Osteoblast (primary cell): ENCODE measurements at places on chromosomes 16 and 17. TPM values are rescaled to one million over a fixed set of nuclear protein-coding genes. Genes with fewer than 3 reads are reported as not detected.
A peak's percentile ranks its signal among the peaks of the same experiment; 100 is the strongest.

The MC1R gene
- total RNA-seq, result 4.7 and 5.1 TPM in 2 replicates

- no peak overlapping the region for H3K4me3 ChIP-seq
- peaks cover 34% of the 10 kb centered on the region for H3K36me3 ChIP-seq
- no peaks in the 10 kb centered on the region for H3K4me1 ChIP-seq
- H3K27ac ChIP-seq, result no peak overlapping the region
- DNase-seq, result no peak
Measured at GRCh38 chr17:7673239-7673638, 14.1 kb downstream of the TP53 start.

DNA sequence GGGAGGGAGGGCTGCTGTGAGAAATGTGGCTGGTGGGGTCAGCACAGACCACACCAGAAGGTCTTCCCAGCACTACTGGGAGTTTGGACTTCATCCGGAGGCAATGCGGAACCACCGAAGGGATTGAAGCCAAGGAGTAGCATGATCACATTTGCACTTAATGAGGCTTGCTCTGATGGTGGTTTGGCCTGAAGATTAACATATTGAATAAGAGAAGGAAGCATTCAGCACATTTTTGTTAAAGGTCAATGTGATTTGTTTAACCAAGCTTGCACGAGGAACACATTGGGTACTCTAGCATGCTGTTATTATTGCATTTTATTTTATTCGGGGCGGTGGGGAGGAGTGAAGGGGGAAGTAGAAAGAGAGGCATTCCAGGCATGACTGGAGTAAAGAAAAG, 378.6 kb downstream of the UTP18 start:
- no peak overlapping the region for H3K27ac ChIP-seq
- H3K4me3 ChIP-seq, result no peak overlapping the region
- no peaks in the 10 kb centered on the region for H3K4me1 ChIP-seq
- no peak for DNase-seq
- no peaks in the 10 kb centered on the region for H3K27me3 ChIP-seq

DNA sequence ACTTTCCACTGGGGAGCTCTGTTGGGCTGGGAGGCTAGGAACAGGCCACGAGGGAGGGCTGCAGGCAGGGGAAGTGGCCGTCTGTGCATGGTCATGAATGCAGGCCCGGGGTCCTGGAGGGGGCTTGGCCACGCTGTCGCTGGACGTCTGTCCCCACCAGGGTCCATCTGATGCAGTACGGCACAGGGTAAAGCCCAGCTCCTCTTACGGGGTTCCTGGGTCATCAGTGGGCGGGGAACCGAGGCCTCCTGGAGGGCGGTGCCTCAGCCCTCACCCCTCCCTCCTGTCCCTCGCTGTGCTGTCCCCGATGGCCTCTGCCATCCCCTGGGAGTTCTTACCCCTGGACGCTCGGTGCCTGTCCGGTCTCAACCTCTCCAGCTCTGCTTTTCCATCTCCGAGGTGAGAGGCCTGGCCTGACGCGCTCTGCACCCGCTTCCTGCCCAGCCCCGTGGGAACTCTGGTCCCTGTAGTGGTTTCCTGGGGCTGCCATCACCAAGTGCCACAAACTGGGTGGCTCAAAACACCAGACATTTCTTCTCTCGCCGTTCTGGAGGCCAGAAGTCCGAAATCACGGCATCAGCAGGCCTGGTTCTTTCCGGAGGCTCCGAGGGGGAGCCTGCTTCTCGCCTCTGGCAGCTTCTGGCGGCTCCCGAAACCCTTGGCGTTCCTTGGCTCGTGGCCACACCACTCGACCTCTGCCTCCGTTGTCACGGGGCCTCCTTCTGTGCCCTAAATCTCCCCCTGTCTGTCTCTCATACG, 182.8 kb downstream of the SEC14L1 start:
- peak; percentile 83 for DNase-seq
- peak overlapping the region; percentile 86 for H3K4me3 ChIP-seq
- H3K27ac ChIP-seq, result peak overlapping the region; percentile 99
- H3K4me1 ChIP-seq, result peaks cover 55% of the 10 kb centered on the region
- peaks cover 22% of the 10 kb centered on the region for H3K36me3 ChIP-seq
- H3K27me3 ChIP-seq, result no peaks in the 10 kb centered on the region

- no peaks in the 10 kb centered on the region for H3K27me3 ChIP-seq
- DNase-seq, result peak; percentile 86
- peak overlapping the region; percentile 54 for H3K4me3 ChIP-seq
- peaks cover 4% of the 10 kb centered on the region for H3K36me3 ChIP-seq
- peak overlapping the region; percentile 85 for H3K27ac ChIP-seq
Measured at GRCh38 chr17:45172541-45173286, 11.0 kb downstream of the HEXIM2 start.

DNA sequence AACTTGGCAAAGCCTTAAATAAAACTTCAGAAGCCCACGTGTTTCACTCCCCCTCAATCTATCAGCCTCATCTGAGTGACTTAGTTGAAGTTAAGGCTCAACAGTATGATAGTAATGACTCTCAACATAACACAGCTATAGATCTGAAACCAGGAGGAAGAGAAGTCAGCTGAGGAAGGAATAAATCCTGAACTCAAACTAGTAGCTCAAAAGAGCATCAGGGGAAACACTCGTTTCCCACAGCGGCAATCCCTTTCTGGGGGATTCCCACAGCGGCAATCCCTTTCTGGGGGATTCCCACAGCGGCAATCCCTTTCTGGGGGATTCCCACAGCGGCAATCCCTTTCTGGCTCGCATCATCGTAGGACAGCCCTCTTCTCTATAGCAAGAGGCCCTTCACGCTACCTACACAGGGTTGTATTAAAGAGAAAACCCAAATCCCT, 56.8 kb downstream of the ZZEF1 start:
- no peak for DNase-seq
- H3K27me3 ChIP-seq, result no peaks in the 10 kb centered on the region
- H3K27ac ChIP-seq, result no peak overlapping the region
- peaks cover 8% of the 10 kb centered on the region for H3K4me1 ChIP-seq

GRCh38 chr17:39894681-39895376, 23.6 kb downstream of the GSDMB start:
- no peaks in the 10 kb centered on the region for H3K36me3 ChIP-seq
- peaks cover 12% of the 10 kb centered on the region for H3K27me3 ChIP-seq
- no peak overlapping the region for H3K4me3 ChIP-seq
- H3K27ac ChIP-seq, result no peak overlapping the region
- no peak for DNase-seq

- peak; percentile 86 for DNase-seq
- peaks cover 11% of the 10 kb centered on the region for H3K27me3 ChIP-seq
- peak overlapping the region; percentile 74 for H3K4me3 ChIP-seq
- H3K27ac ChIP-seq, result no peak overlapping the region
Measured at GRCh38 chr16:79597277-79598062, 3.1 kb downstream of the MAF start.

GRCh38 chr17:68353111-68353521, 61.8 kb downstream of the ARSG start:
- H3K4me1 ChIP-seq, result peaks cover 16% of the 10 kb centered on the region
- no peak for DNase-seq
- no peaks in the 10 kb centered on the region for H3K27me3 ChIP-seq
- no peaks in the 10 kb centered on the region for H3K36me3 ChIP-seq

The ACAP1 gene
- total RNA-seq, result 0.59 TPM in 1 of 2 replicates, not detected in the other

DNA sequence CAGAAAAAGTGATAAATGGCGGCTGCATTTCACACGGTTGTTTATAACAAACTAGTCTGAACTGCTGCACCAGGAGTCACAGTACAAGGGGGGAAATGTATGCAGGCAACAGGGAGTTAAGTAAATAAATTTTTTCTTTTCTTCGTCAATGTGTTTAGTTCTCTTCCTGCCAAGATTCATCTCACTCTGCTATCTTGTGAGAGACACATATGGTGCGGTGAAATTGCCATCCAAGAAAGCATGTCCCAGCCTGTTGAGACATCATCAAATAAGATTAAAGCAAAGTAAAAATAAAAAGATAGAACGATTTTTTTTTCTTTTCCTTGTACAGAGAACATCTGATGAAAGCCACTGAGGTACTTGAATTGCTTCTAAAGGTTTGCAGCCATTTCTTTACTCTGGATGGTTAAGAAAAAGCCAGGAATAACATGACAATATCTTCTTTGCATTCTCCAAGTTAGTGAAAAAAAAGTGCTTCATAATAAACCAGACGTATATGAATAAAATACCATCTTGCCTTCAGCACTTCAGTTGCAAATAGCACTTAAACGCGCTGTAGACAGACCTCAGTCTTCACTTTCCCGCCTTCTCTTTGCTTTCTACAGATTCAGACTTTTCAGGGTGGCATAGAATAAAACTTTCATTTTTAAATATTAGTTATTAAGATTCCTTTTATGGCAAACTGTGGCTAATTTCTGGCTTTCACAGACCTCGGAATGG, 506.2 kb upstream of the ZFHX3 start:
- H3K4me1 ChIP-seq, result no peaks in the 10 kb centered on the region
- no peak overlapping the region for H3K27ac ChIP-seq
- H3K36me3 ChIP-seq, result no peaks in the 10 kb centered on the region
- H3K27me3 ChIP-seq, result no peaks in the 10 kb centered on the region

- H3K27ac ChIP-seq, result no peak overlapping the region
- H3K36me3 ChIP-seq, result no peaks in the 10 kb centered on the region
- peak; percentile 71 for DNase-seq
- no peak overlapping the region for H3K4me3 ChIP-seq
- no peaks in the 10 kb centered on the region for H3K27me3 ChIP-seq
- no peaks in the 10 kb centered on the region for H3K4me1 ChIP-seq
Measured at GRCh38 chr17:43477832-43478634, 5.7 kb upstream of the DHX8 start.

DNA sequence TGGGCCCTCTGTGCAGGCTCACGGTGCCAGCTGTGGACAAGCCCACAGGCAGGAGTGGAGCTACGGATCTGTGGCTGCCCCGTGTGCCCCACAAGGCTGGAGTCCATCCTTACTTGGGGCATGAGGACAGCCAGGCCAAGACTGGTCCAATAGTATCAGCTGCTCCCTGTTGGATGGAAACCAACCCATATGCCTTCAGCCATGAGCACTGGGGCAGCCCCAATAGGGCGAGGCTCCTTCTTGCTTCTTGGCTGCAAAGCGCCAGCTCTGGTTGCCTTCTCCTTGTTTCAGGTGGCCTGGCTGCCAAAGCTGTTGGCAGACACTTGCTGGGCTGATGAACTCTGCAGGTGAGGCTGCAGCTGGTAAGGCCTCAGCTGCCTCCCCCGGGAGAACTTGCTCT, 188.0 kb downstream of the ENGASE start:
- H3K27me3 ChIP-seq, result peaks cover 27% of the 10 kb centered on the region
- no peak overlapping the region for H3K4me3 ChIP-seq
- H3K4me1 ChIP-seq, result no peaks in the 10 kb centered on the region
- no peaks in the 10 kb centered on the region for H3K36me3 ChIP-seq

The RNF43 gene
- under 0.01 TPM in 2 replicates for total RNA-seq

GRCh38 chr17:74608511-74608910, 15.0 kb downstream of the CD300E start:
- H3K4me3 ChIP-seq, result no peak overlapping the region
- no peak for DNase-seq
- no peaks in the 10 kb centered on the region for H3K27me3 ChIP-seq
- no peak overlapping the region for H3K27ac ChIP-seq

The CDRT15 gene
- not detected in 2 replicates for total RNA-seq

- no peaks in the 10 kb centered on the region for H3K4me1 ChIP-seq
- H3K27ac ChIP-seq, result no peak overlapping the region
- no peaks in the 10 kb centered on the region for H3K36me3 ChIP-seq
- DNase-seq, result peak; percentile 66
- peaks cover 12% of the 10 kb centered on the region for H3K27me3 ChIP-seq
Measured at GRCh38 chr17:4600563-4600962, 16.2 kb downstream of the SMTNL2 start.

- H3K36me3 ChIP-seq, result no peaks in the 10 kb centered on the region
- H3K4me1 ChIP-seq, result no peaks in the 10 kb centered on the region
- DNase-seq, result no peak
- H3K27me3 ChIP-seq, result no peaks in the 10 kb centered on the region
Measured at GRCh38 chr17:10757647-10758046, 27.8 kb upstream of the TMEM220 start.

- H3K4me1 ChIP-seq, result peaks cover 10% of the 10 kb centered on the region
- peak overlapping the region; percentile 90 for H3K27ac ChIP-seq
- DNase-seq, result peak; percentile 94
- peak overlapping the region; percentile 95 for H3K4me3 ChIP-seq
Measured at GRCh38 chr17:82647593-82648164, 565 bp downstream of the WDR45B start.

The SLC2A4 gene
- under 0.01 and 0.29 TPM in 2 replicates for total RNA-seq

DNA sequence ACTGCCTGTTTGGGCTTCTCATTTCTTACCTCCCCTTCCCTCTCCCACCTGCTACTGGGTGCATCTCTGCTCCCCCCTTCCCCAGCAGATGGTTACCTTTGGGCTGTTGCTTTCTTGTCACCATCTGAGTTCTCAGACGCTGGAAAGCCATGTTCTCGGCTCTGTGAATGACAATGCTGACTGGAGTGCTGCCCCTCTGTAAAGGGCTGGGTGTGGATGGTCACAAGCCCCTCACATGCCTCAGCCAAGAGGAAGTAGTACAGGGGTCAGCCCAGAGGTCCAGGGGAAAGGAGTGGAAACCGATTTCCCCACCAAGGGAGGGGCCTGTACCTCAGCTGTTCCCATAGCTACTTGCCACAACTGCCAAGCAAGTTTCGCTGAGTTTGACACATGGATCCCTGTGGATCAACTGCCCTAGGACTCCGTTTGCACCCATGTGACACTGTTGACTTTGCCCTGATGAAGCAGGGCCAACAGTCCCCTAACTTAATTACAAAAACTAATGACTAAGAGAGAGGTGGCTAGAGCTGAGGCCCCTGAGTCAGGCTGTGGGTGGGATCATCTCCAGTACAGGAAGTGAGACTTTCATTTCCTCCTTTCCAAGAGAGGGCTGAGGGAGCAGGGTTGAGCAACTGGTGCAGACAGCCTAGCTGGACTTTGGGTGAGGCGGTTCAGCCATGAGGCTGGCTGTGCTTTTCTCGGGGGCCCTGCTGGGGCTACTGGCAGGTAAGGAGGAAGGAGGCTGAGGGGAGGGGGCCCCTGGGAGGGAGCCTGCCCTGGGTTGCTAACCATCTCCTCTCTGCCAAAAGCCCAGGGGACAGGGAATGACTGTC, at the start of gene CD68:
TSS of gene CD68 (plus strand) at position 638 of the 833 bp plus-strand sequence. CDS start at position 678, 40 bp downstream.
- H3K4me1 ChIP-seq, result peaks cover 61% of the 10 kb centered on the region
- DNase-seq, result peak; percentile 96
- peaks cover 47% of the 10 kb centered on the region for H3K36me3 ChIP-seq
- peak within 1 kb of the TSS; percentile 61 for H3K4me3 ChIP-seq
- no peaks in the 10 kb centered on the region for H3K27me3 ChIP-seq
- peak within 1 kb of the TSS; percentile 71 for H3K27ac ChIP-seq

- H3K36me3 ChIP-seq, result peaks cover 6% of the 10 kb centered on the region
- H3K27me3 ChIP-seq, result no peaks in the 10 kb centered on the region
- no peak overlapping the region for H3K27ac ChIP-seq
- H3K4me1 ChIP-seq, result peaks cover 37% of the 10 kb centered on the region
- H3K4me3 ChIP-seq, result no peak overlapping the region
Measured at GRCh38 chr17:34257986-34258326, 2.9 kb downstream of the CCL2 start.

The NPIPB9 gene
- 1.8 and 2.7 TPM in 2 replicates for total RNA-seq

- H3K27me3 ChIP-seq, result no peaks in the 10 kb centered on the region
- peaks cover 8% of the 10 kb centered on the region for H3K36me3 ChIP-seq
- no peaks in the 10 kb centered on the region for H3K4me1 ChIP-seq
- H3K4me3 ChIP-seq, result no peak overlapping the region
- H3K27ac ChIP-seq, result no peak overlapping the region
Measured at GRCh38 chr17:75124819-75125162, 6.8 kb downstream of the NT5C start.

The MPP2 gene
- total RNA-seq, result 0.59 and 0.72 TPM in 2 replicates
